ENCODE measurements at places on chromosomes 1 and 21.

- no peak for DNase-seq
Observed at GRCh38 chr1:204836856-204837255, 33.8 kb upstream of the NFASC start.

DNA sequence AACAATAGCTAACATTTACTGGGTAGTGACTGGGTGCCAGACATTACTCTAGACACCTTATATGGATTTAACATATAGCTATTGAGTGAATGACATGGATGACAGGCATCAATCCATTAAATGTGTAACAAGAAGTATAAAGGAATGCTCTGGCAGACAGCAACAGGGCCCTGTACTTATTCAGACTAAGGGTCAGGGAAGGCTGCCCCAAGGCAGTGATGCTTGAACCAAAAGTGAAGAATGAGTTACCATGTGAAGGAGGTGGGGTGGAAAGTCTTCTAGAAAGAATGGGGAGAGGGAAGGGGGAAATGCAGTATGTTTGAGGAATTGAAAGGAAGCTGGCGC lies 8.3 kb upstream of the PTPRF start:
- DNase-seq, result no peak

- DNase-seq, result no peak
Observed at GRCh38 chr1:62282909-62283755, 36.1 kb downstream of the KANK4 start.

DNA sequence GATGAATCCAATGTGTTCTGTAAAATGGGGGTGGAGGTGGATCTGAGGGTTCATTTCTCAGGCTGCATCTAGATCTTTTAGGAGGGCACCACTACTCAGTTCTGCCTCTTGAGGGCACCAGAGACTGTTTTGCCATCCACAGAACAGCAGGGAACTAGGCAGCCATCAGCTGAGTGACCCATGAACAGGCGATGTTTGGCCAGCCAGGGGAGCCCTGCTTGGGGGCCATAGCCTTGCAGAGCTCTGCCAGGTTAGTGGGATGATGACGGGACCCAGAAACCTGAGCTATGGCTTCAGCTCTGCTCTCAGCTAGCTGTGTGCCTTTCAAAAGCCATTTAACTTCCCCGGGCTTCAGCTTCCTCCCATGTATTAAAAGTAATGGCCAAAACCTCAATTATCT lies 13.4 kb upstream of the NOS1AP start:
- DNase-seq, result peak; percentile 62

DNA sequence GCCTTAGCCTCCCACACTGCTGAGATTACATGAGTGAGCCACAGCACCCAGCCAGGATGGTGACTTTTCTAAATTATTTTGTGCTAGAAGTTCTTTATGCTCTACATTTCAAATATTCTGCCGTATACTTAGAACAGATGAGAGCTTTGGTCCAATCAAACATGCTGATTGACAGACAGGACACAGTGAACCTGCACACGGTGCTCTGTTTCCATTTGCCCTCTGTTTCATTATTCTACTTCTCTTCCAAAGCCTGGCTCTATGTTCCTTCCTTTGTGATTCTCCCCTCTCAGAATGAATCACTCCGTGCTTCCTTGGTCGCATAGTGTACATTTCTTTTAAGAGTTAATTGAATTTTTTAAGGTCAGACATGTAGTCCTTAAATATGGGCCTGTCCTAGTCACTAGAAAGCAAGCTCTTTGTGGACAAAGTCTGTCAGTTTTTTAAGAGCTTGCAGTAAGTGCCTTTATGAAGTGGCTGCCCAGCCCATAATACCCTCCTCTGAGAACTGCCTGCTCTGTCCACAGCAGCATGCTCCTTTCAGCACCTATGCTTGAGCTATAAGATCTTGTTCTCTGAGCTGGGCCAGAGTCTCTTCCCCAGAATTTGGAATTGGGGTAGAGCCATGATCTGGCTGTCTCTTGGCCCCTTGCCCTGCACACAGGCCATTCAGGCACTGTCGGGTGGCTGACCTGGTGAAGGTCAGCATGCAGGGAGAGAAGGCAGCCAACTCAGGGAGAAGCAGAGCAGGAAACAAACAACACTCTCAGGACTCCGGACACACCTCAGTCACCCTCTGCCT lies 66.8 kb upstream of the SLC44A3 start:
- no peak for DNase-seq

GRCh38 chr1:112320058-112320457 lies 76.0 kb upstream of the CTTNBP2NL start:
- DNase-seq, result no peak

DNA sequence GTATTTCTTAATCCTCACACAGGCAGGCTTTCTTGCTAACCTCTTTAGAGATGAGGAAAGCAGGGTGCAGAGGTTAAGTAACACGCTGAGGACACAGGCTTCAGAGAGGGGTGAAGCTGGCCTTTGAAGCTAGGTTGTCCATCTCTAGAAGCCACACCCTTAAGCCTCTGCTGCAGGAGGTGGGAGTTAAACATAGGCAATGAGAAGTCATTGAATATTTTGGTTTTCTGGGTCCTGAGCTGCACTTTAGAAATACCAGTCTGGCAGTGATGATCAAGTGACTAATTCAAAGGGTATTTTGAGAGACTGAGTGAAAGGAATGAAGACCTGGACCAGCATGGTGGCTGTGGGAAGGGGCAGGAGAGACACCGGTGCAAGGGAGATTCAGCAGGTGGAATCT lies 9.9 kb downstream of the KCNJ15 start:
- no peak for DNase-seq

GRCh38 chr1:8239039-8239305 lies 78.9 kb upstream of the SLC45A1 start:
- no peak for DNase-seq

GRCh38 chr1:236916131-236916800 lies 88.0 kb downstream of the MT1HL1 start:
- DNase-seq, result no peak

- DNase-seq, result no peak
Observed at GRCh38 chr21:38242061-38242460, 14.7 kb upstream of the KCNJ15 start.

DNA sequence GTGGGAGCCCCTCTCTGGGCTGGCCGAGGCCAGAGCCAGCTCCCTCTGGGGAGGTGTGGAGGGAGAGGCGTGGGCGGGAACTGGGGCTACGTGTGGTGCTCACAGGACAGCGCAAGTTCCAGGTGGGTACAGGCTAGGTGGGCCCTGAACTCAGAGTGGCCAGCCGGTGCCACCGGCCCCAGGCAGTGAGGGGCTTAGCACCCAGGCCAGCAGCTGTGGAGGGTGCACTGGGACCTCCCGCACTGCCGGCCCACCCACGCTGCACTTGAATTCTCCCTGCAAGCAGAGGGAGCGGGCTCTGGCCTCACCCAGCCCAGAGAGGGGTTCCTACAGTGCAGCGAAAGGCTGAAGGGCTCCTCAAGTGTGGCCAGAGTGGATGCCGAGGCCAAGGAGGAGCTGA lies 20.2 kb downstream of the PRAMEF20 start:
- DNase-seq, result no peak
